ENCODE measurements at places on chromosomes 3 and 15. TPM values are rescaled to one million over a fixed set of nuclear protein-coding genes. Genes with fewer than 3 reads are reported as not detected.

DNA sequence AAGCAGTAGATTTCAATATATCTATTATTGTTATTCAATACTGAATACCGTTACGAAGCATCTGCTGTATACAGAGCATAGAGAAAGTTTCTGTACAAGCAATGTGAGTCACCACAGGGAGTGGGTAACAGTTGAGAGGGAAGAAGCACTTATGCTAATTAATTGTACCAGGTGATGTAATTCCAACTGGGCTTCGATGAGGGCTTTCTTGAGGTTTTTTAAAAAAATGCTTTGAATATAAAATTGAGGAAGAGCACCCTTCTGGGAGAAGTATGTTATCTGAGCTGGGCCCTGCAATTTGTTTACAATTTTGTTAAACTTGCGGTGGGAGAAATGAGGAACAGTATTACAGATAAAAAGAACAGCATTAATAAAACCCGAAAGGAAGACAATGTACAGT is 197.9 kb downstream of the TPRG1 start:
- no peak for DNase-seq

GRCh38 chr15:70159713-70160009 is 61.9 kb upstream of the TLE3 start:
- no peak for DNase-seq

The AADACL2 gene
- not detected for total RNA-seq

The MYD88 gene
- 25.0 TPM for total RNA-seq

All from sciatic nerve (tissue), 2 donors.